ENCODE measurements at places on chromosomes 16 and 17. TPM values are rescaled to one million over a fixed set of nuclear protein-coding genes. Genes with fewer than 3 reads are reported as not detected.

The TBC1D3D gene
- total RNA-seq: 8.8 TPM

The PARD6A gene
- 13.0 TPM for total RNA-seq

The SLC13A2 gene
- total RNA-seq: not detected

The PHKB gene
- total RNA-seq: 32.2 TPM

The HOXB4 gene
- 3.3 TPM for total RNA-seq

The KCNG4 gene
- total RNA-seq: not detected

The KRT17 gene
- total RNA-seq: 0.25 TPM

The MT4 gene
- not detected for total RNA-seq

The SNX20 gene
- total RNA-seq: 98.5 TPM

The C17orf50 gene
- not detected for total RNA-seq

The SPECC1 gene
- total RNA-seq: 3.7 TPM

The FA2H gene
- 0.21 TPM for total RNA-seq

The CLDN7 gene
- total RNA-seq: not detected

The ODAD4 gene
- total RNA-seq: 0.42 TPM

The TPSD1 gene
- total RNA-seq: not detected

The SPATA22 gene
- total RNA-seq: 0.81 TPM

The NAGS gene
- total RNA-seq: 0.75 TPM

The NPIPB2 gene
- 7.6 TPM for total RNA-seq

The ERCC4 gene
- total RNA-seq: 12.3 TPM

The LLGL2 gene
- 17.8 TPM for total RNA-seq

The OR3A2 gene
- 2.0 TPM for total RNA-seq

The RHBDF1 gene
- total RNA-seq: 0.10 TPM

The CLEC18C gene
- total RNA-seq: 0.40 TPM

The PPP1R1B gene
- not detected for total RNA-seq

The CD300LB gene
- total RNA-seq: not detected

The CRYM gene
- total RNA-seq: not detected

The TMEM92 gene
- total RNA-seq: not detected

The OTOP2 gene
- total RNA-seq: not detected

The HAS3 gene
- total RNA-seq: 0.84 TPM

The PRDM7 gene
- total RNA-seq: not detected

The TBC1D26 gene
- not detected for total RNA-seq

The KRT9 gene
- total RNA-seq: not detected

The MATCAP1 gene
- 51.4 TPM for total RNA-seq

The HLF gene
- total RNA-seq: 0.30 TPM

The AURKB gene
- 224 TPM for total RNA-seq

The ALOX12B gene
- 0.27 TPM for total RNA-seq

The NEUROD2 gene
- not detected for total RNA-seq

The TMEM219 gene
- 60.5 TPM for total RNA-seq

The ARL4D gene
- total RNA-seq: 2.1 TPM

The PGAP3 gene
- 30.6 TPM for total RNA-seq

The RFFL gene
- total RNA-seq: 36.0 TPM

The ELMO3 gene
- total RNA-seq: 6.3 TPM

The TBC1D3 gene
- total RNA-seq: not detected

The ACSM2B gene
- not detected for total RNA-seq

The HBA1 gene
- not detected for total RNA-seq

The AIPL1 gene
- total RNA-seq: not detected

The CCL2 gene
- not detected for total RNA-seq

The GP2 gene
- total RNA-seq: not detected

The RAI1 gene
- total RNA-seq: 18.1 TPM

The GAST gene
- total RNA-seq: not detected
